ENCODE measurements at places on chromosomes 13 and 19.

DNA sequence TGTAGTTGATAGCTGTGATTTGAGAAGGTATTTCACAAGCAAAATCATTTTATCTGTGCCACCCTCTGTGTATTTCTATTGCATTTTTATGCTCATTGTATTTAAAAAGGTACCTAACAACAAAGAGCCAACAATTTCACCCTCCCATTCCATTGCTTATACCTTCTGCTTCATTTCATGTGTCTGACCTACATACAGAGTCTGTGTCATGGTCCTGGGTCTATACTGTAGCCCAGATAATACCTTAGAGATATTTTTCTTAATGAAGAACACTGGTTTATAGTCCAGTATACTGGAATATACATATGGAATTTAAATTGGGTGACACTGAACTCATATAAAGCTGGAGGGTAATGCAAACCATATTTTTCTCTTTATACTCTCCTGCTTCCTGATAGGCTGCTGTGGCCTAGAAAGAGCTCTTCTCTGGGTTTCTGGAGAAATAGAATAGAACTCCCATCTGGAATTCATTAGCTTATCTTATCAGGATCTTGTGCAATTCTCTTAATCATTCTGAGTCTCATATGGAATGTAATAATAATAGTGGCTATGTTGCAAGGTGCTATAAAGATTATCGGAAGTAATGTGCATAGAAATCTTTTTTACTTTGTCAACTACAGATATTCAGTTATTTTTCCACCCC is 31.8 kb upstream of the SPART start:
- DNase-seq = no peak

DNA sequence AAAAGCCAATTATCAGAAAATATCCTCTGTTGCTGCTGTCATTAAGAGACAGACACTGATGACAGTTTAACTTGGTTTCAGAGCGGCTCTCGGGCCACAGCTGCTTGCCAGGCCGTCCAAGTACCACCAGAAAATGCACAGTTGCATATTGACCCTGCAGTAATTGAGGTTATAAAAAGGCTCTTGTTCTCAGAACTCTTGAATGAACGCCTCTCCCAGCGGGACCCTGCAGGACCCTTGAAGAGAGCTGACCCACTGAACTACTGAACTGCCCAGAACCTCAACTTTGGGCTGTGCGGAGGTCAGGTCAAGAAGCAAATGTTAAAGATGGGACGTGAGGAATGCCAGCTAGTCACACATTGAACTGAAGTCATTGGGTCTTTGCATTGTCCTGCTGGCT is 1559.0 kb upstream of the SLC10A2 start:
- no peak for DNase-seq

DNA sequence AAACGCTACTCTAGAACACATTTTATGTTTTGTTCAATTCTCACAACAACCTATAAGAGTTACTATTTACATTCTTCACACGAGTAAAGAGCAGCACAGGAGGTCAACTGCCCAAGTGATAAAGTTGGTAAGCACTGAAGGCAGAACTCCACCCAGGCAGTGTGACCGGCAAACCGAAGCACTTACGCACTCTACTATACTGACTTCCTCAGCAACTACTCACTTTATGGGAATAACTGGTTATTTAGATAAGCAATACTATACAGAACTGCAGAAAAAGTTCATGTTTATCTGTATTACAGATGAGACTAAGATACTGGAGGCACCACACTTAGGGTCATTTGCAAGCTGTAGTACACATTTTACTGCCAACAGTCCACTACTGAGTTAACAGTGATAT is 28.8 kb downstream of the FOXO1 start:
- no peak for DNase-seq

DNA sequence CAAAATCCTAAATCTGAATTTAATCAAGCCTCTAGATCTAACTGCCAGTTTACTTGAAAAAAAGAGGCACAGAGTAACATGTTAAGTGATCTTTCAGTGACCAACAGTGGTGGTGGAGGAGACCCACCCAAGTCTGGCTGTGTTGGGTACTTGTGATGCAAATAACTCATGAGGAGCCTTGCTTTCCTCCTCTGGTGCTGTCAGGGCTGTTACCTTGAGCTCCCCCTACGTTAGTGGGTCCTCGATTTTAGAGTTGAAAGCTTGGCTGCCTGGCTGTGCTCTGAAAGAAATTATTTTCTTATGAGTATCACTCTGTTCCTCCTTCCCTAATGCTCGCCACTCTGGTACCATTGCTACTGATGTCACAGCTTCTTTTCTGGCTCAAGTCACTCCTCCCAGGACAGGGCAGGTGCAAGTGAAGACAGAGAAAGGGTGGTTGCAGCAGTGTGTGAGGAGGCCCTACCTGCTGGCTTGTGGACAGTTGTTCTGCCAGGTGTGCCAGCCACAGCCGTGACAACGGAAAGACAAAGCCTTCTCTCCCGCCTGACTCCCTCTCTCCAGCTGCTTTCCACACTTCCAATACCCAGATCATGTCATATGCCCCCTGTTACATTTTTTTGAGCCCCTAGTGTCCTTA is 6.5 kb upstream of the SUPT20H start:
- DNase-seq = no peak

DNA sequence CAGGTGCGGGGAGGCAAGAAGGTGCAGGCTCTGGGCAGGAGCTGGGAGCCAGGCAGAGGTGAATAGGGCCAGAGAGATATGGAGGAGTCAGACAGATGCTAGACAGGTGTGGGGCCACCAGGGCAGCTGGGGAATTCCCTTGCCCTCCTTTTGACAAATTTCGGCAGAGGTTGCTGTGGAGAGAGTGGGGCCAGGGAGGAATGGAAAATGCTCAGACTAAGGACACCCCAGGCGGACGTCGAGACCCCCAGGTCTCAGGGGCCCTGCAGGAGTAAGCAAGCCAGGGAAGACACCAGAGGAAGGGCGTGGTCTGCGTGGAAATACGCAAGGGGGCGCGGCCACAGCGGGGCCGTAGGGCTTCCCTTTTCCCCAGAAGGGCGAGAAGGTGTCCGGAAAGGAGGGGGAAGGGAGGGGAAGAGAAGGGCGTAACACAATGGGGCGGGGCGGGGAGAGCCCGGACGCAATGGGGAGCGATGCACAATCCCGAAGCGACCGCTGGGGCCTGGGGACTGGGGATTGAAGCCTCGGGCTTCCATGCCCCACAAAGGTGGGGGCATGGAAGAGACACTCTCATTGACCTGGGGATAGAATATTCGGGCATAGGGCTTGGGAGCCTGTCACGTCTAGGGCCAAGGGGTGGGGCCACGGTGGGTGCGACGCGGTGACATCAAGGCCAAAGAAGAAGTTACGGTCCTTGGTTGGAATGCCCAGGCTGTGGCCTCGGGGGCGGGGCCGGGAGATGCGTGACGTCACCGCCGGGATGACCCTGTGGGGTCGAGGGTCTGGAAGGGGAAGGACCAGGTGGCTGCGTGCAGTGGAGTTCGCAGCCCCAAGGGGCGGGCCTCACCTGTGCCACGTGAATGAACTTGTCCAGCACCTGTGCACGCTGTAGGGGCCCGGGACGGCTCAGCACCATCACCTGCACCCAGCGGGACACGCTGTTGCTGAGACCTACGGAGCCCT is 8.2 kb downstream of the RASGRP4 start:
- DNase-seq = no peak

- no peak for DNase-seq
These were observed 428 bp downstream of the RASAL3 start for GRCh38 chr19:15463861-15464371.

- no peak for DNase-seq
These were observed 52.1 kb upstream of the SOX1 start for GRCh38 chr13:112014857-112015256.

- no peak for DNase-seq
These were observed 275.4 kb downstream of the NALCN start for GRCh38 chr13:101140936-101141335.

GRCh38 chr19:46639358-46640182 is 3.6 kb upstream of the GNG8 start:
- DNase-seq = no peak

DNA sequence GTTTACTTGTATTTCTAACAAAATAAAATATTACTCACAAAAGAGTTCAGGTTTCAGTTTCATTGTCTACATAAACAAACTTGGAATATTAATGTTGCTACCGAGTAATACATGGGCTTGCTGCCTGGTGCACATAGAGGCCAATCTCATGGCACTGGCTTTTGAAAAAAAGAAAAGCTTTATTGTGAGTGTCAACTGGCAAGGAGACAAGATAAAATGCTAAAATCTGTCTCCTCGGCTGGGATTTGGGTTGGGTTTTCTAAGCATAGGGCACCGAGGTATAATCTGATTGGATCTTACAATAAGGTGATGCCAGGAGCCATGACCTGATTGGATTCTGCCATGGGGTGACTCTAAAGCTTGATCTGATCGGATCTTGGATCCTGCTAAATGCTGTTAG is 1519.9 kb upstream of the MIR17HG start:
- no peak for DNase-seq

DNA sequence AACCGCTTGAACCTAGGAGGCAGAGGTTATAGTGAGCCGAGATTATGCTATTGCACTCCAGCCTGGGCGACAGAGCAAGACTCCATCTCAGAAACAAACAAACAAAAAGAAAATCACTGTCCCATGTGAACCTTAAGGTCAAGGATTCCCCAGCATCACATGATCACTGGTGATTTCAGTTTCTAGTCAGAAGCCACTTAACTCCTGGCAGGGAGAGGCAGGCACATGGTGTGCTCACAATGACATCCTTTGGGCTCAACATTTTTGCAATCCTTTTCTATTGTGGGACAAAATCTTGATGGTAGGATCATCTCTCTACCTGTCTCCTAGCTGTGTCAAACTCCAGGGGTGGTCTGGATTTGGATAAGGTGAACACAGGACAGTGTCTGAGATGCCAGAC is 12.1 kb downstream of the AKAP8 start:
- no peak for DNase-seq

DNA sequence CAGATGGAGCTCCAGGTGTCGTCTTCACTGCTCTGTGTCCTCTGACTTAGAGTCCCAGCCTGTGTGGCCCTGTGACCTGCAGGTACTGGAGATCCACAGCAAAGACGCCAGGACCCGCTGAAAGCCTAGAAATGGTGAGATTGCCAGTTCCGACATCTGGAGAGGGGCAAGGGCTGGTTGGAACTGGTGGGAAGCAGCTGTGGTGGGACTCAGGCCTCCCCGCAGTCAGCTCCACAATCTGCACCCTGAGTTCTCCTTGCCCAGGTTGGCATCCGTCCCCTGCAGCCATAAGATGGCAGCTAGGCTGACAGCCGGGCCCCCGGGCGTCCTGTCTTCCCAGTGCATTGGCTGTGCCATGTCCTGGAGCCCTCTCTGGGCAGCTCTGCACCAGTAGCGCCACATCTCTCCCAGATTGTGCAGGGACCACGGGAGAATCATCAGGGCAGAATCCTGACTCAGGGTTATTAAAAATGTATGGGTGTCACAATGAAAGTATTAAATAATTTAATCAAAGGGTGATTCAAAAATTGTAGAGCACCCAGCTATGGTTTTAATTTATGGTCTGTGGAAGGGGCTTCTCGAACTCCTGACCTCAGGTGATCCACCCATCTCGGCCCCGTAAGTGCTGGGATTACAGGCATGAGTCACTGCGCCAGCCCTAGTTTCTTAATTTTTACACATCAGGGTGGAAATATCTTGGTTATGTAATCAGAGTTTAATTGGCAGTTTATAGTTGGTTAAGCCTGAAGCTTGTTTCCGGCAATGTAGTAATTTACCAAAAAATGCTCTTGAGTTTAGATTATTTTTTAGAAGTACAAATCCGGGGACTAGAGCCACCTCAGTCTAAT is 32.2 kb upstream of the ZNF681 start:
- no peak for DNase-seq

DNA sequence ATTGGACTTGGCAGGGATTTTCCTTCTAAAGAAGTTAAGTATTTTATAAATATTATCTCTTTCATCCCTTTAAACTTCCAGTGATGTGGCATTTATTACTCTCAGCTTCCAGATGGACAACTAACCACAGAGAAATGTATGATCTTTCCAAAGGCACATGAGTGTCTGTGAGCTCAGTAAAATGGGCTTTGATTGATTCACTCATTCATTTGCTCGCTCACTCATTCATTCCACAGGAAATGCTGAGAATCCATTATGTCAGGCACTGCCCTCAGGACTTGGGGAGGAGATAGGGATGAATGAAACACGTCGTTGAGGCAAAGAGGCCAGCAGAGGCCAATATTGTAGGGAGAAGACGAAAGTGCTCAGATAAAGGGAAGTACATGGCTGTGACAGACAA is 359.3 kb downstream of the EFNB2 start:
- no peak for DNase-seq
